ENCODE measurements at places on chromosomes 3 and 15.

- DNase-seq = no peak
Measured at GRCh38 chr3:63945558-63946096, 33.4 kb upstream of the SCAANT1 start.

DNA sequence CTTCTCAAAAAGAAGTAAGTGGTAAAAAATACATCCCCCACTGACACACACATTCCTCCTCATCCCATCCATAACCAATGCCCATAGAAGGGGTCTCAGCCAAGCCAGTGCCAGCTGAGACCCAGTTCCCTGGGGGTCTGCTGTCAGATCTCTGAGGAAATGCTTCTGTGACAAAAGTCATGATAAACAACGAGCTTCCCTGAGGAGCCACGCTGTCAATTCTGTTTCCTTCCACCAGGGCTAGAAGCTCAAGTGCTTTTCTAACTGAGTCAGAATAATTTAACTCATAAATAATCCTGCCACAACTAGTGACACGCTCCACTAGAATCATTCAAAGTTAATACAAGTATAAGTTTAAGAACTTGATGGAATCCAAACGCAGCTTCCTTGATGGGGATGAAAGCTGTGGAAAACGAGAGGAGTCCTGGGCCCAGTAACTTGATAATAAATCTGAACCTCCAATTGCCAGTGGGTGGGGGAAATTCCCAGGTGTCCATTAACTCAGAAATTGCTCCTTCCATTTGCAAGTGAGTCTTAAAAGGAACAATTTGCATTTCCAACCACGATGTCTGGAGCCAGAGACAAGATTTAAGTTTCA, 348.7 kb upstream of the LMCD1 start:
- no peak for DNase-seq

GRCh38 chr3:196177967-196178366, 33.2 kb downstream of the ZDHHC19 start:
- no peak for DNase-seq

DNA sequence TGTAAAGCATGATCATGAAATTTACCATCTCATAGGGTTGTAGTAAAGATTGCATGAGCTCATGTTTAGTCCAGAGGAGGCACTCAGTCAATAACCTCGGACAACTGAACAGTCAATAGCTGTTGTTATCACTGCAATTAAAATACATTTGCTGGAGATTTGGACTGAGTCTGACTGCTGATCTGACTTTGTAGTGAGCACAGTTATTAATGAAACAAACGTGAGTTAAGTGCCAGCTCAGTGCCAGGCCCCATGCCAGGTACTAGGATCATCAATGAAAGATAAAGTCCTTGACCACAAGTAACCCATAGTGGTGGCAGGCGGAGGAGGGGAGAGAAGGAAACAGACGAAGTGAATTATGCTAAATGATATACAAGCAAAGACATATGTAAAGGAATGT, 43.7 kb upstream of the PRICKLE2 start:
- DNase-seq = no peak

- DNase-seq = no peak
Measured at GRCh38 chr15:75037685-75038084, 14.3 kb downstream of the PPCDC start.

- DNase-seq = no peak
Measured at GRCh38 chr15:39283531-39283930, 297.3 kb upstream of the THBS1 start.

DNA sequence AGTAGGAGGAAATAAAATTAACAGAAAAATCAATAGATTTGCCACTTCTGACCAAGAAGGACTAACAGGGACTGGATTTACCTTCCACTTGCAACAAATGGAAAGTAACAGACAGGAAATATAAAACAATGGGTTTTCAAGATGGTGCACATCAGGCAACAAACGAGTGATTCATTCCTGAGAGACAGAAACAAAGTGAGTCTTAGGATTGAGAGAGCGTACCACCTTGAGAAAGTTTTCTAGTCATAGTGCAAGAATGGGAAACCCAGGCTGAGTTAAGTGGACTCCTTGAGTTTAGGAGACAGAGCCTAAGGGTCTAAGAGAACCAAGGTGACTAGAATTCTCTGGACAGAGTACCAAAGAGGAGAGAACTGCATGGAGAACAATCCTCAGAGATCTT, 101.7 kb downstream of the PPP2R3A start:
- no peak for DNase-seq

GRCh38 chr3:177058648-177059047, 138.6 kb downstream of the TBL1XR1 start:
- DNase-seq = no peak

DNA sequence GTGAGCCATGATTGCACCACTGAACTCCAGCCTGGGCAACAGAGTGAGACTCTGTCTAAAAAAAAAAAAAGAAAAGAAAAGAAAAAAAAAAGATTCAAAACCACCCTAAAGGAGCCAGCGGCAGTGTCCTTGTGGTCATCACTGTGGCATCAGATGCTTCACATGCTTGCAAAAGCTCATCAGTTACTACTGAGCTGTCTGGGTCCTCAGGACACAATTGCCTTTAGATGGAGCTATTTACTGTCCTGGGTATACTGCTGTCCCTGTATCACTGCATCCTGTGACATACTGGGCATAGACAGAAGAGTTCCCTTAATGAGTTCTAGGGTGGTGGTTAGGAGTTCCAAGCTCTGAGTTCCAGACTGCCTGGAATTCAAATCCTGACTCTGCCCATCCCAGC, 85.8 kb downstream of the LINGO1 start:
- DNase-seq = no peak

- no peak for DNase-seq
Measured at GRCh38 chr15:78405336-78405924, 32.6 kb upstream of the IREB2 start.

DNA sequence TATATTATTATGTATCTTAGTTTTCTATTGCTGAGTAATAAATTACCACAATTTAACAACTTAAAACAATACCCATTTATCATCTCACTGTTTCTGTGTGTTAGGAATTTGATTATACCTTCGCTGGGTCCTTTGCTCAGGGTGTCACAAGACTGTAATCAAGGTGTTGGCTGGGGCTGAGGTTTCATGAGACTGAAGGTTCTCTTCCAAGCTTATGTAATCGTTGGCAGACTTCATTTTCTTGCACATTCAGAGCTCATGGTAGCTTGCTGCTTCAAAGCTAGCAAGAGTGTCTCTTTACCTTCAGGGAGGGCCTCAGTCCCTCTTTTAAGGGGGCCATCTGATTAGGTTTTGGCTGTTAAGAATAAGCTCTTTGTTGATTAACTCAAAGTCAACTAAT, 293.1 kb downstream of the POLQ start:
- no peak for DNase-seq

DNA sequence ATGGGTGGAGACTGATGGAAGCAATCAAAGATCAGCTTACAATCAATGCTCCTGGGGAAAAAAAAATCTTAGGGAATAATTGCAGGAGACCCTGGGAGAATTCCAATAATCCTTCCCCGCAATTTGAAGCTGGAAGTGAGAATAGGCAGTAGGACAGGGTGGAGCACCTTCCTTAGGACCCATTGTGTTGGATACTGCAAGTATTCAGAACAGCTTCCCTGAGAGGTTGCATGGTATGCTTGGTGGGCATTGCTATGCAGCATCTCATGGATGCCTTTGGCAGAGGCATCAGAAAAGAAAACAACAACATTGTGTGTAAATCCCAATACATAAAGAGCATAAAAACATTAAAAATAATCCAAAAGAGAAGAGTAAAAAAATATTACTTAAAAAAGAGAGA, 24.6 kb upstream of the DUT start:
- DNase-seq = no peak

Measured in NCI-H446 treated with DMSO at 0.1 percent for 48 hours (cell line).